ENCODE measurements at places on chromosomes 7 and 10. TPM values are rescaled to one million over a fixed set of nuclear protein-coding genes. Genes with fewer than 3 reads are reported as not detected.

TMEM184A gene
- 7.7 TPM for total RNA-seq

BAMBI gene
- 8.0 TPM for total RNA-seq

PTPN20 gene
- total RNA-seq, result 3.2 TPM

DNA sequence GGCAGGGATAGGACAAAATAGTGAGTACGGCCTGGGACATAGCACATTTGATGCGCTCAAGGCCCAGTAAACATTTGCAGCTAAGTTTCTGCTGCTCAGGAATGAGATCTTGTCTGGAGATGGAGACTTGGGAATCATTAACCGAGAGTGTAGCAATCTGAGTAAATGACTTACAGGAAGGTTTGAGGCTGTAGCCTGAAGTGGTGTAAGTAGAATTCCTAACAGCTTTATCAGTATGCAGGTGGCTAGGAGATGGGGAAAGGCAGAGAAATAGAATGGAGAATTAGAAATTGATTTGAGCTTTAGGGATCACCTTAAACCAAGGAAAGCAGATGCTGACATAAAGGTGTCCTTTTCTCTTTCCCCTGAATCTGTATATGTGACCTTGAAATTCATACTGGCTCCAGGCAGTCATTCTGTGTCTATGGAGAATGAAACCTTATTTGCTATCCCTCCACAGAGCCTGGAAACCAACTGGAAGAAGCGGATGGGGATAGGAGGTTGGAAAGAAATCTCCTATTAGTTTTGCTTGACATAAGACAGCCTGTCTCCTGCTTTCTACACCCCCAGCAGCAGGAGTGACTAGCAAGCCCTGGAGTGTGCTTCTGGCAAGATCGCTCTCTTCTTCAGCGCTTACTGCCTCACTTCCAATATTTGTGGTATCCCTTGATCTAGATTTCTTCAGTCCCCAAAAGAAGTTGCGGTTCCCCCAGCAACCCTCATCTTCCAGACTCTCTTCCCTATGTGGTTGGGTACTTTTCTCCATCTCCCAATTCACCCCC lies 6.4 kb upstream of the PON2 start:
- DNase-seq, result no peak

DNA sequence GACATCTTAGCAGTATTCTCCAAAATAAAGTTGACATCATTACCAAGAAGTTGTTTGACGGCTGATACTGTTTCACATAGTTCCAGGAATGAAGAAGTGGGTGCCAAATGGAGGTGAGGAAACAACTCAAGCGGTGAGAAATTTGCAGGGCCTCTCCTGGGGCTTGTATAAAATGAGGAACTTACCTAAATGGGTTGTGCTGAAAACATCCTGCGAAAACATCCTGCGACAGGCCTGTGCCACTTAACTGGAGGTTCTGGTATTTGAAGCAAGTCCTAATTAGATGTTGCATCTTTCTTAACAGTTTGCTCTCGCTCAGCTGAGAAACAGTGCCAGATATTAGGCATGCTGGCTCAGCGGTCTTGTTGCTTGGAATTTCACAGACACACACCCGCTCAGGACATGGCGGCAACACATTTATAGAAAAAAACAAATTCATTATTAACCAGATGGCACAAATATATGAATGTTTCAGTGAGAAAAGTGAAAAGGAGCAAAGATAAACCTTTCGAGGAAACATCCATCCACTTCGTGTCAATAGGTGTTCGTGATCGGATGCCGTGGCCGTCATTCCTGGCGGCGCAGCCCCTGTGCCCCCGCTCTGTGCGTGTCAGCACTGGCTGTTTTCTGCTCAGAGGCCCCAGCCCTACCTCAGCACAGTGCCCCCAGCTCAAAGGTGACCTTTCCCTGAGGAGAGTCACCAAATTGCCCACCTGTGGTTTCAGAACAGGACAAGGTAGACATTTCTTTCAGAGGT lies 48.1 kb downstream of the CDC123 start:
- no peak for DNase-seq

GRCh38 chr7:8699875-8700624 lies 266.6 kb downstream of the NXPH1 start:
- no peak for DNase-seq

DNA sequence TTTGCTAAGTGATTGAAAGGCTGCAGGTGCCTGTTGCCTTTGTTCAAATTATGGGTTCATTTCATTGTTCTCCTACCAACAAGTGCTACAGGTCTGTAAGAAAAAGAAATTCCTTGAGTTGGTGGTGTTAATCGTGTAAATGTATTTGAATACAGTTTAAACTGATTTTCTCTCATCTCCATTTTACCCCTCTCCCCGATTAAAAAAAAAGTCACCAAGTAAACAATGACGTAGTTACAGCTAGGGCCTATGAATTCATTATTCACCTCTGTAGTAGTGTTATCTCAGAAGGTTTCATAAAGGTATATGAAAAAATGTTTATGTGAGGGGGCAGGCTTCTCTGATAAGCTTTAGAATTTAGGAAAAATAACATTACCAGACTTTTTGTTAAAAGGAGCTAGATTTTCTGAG lies 1.1 kb downstream of the REEP3 start:
- no peak for DNase-seq
